ENCODE measurements at places on chromosomes 13 and 19. TPM values are rescaled to one million over a fixed set of nuclear protein-coding genes. Genes with fewer than 3 reads are reported as not detected.

Gene TRIM13
- total RNA-seq = 17.9 TPM

Gene DPF1
- total RNA-seq = 3.2 TPM

Gene LATS2
- 18.0 TPM for total RNA-seq

Gene PROZ
- total RNA-seq = not detected

Gene ZBTB32
- not detected for total RNA-seq

Gene CFAP97D2
- total RNA-seq = not detected

Gene DCT
- total RNA-seq = not detected

Gene KLC3
- total RNA-seq = 55.3 TPM

Gene ZNF681
- total RNA-seq = 2.3 TPM

- peak; percentile 16 for DNase-seq
These were observed 13.4 kb downstream of the ITGBL1 start for GRCh38 chr13:101465877-101466276.

- DNase-seq = no peak
These were observed at the start of gene DAND5 for GRCh38 chr19:12969292-12969988. DAND5 (plus strand) TSS chr19:12969576; CDS start chr19:12969661, 85 bp downstream.

GRCh38 chr13:20402881-20403280 lies 122.8 kb downstream of the CRYL1 start:
- no peak for DNase-seq

DNA sequence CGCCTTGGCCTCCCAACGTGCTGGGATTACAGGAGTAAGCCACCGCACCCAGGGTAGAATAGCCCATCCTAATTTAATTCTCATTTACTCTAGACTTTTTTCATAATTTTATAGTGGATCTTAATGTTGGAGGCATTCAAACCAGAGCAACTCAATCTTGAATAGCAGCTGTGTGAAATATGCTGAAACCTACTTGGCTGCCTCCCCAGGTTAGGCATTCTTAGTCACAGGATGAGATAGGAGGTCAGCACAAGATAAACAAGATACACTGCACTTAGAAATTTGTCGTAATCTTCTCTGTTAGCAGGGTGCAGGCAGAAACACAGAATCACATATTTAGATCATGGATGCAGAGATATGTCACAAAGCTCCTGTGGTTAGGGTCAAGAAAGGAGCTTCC lies 2.7 kb upstream of the ZNF43 start:
- DNase-seq = no peak

GRCh38 chr19:11806354-11807098 lies 7.5 kb upstream of the ZNF440 start:
- DNase-seq = no peak

- no peak for DNase-seq
These were observed 214.4 kb upstream of the IRS2 start for GRCh38 chr13:110000534-110001345.

- DNase-seq = no peak
These were observed 27.4 kb upstream of the GPR12 start for GRCh38 chr13:26787961-26788360.

DNA sequence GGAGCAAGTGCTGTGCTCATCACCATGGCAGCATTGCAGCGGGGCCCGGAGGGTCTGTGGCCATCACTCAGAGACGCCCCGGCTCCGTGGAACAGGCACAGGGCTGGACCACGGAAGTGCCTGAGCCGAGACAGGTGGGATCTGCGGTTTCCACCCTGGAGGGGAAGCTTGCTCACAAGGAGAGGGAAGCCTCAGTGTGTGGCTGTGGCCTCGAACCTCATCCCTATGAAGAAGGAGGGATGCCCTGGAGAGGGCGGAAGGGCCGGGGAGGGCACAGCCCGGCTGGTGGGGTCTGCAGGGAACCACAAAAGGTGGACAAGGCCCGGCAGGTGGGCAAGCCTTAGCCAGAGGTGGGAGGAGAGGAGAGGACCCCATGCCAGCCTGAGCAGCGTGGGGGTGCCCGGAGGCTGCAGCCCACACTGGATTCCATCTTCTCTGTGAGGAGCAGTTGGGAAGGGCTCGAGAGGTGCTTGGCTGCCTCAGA lies 30.4 kb upstream of the TMEM255B start:
- no peak for DNase-seq

DNA sequence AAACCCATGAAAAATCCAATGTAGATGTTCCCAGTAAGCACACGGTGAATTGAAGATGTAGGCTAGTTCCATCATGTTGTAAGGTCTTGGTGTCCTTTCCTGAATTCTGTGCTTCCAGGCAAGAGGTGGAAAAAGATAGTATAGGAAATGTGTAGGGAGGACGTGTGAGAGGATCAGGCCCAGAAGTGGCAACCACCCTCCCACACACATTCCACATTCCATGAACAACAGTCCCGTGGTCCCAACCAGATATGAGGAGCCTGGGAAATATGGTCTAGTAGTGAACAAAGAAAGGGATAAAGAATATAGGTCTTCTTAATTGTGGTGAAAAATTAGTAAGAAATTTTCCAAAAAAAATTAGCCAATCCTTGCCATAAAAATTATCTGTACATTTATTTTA lies 1254.2 kb upstream of the SLC10A2 start:
- DNase-seq = no peak

GRCh38 chr19:16579381-16579780 lies 7.2 kb upstream of the SLC35E1 start:
- peak; percentile 35 for DNase-seq

GRCh38 chr13:112903071-112903577 lies 65.9 kb upstream of the MCF2L start:
- no peak for DNase-seq

GRCh38 chr19:4878491-4878968 lies 11.1 kb upstream of the PLIN3 start:
- DNase-seq = no peak

- no peak for DNase-seq
These were observed 50.7 kb upstream of the FNDC3A start for GRCh38 chr13:48925001-48925400.

GRCh38 chr13:92433963-92434362 lies 792.6 kb upstream of the GPC6 start:
- DNase-seq = no peak

DNA sequence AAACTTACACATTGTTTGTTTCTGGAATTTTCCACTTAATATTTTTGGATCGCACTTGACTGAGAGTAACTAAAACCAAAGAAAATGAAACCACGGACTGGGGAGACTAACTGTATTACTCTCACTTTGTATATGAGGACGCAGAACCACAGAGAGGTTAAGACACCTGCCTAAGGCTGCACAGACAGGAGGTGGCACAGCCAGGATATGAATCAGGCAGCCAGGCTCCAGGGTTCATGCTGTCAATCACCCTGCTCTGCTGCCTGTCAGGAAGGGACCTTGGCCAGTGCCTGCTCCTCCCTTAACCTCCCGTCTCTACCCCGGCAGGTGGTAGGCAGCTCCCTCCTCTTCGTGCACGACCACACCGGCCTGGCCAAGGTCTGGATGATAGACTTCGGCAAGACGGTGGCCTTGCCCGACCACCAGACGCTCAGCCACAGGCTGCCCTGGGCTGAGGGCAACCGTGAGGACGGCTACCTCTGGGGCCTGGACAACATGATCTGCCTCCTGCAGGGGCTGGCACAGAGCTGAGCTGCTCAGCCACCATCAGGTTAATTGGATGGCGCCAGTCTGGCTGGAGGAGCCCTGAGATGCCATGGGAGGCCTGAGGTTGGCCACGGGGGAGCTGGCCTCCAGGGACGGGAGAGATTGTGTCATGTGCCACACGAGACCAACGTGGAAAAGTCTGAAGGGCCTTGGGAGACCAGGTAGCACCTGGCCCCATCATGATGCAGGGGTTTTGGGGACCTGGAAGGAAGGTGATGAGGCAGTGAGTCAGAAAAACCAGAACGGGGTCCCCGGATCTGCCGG lies 11.0 kb downstream of the ACTMAP start:
- DNase-seq = no peak

All from mammary epithelial cell (primary cell).